ENCODE measurements at places on chromosomes 4 and X.

DNA sequence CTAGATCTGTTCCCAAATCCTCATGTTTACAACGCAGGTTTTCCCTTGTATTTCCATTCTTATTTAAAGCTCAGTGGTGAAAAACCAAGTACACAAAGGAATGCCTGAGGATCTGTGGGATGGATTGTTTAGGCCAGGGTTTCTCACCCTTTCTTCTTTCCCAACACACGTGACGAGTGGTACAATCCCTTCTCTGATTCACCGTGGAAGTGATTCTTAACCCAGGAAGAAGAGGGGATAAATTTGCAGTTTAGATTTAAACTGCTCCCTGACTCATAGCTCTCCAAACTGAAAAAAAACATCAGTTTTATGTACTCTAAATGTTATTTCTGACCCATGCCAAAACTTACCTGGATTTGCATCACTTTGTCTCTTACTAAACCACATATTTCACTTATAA is 17.0 kb downstream of the PAQR3 start:
- no peak for DNase-seq

GRCh38 chr4:116055857-116056827 is 942.7 kb upstream of the NDST4 start:
- no peak for DNase-seq

DNA sequence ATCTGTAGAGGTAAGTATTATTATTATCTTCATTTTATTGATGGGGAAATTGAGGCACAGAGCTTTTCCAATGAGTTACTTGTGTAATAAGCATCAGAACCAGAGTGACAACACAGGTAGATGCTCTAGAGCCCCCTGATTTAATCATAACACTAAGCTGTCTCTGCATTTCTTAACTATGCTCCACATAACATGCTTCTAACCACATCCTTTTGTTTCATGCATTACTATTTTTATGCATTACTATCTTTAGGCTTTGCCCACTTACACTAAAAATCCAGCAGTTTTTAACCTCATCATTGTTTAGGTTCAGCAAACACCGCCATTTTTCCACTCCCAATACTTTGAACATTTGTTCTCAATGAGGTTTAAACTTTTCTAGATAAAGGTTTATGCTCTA is 1900.8 kb upstream of the PCDH10 start:
- no peak for DNase-seq

DNA sequence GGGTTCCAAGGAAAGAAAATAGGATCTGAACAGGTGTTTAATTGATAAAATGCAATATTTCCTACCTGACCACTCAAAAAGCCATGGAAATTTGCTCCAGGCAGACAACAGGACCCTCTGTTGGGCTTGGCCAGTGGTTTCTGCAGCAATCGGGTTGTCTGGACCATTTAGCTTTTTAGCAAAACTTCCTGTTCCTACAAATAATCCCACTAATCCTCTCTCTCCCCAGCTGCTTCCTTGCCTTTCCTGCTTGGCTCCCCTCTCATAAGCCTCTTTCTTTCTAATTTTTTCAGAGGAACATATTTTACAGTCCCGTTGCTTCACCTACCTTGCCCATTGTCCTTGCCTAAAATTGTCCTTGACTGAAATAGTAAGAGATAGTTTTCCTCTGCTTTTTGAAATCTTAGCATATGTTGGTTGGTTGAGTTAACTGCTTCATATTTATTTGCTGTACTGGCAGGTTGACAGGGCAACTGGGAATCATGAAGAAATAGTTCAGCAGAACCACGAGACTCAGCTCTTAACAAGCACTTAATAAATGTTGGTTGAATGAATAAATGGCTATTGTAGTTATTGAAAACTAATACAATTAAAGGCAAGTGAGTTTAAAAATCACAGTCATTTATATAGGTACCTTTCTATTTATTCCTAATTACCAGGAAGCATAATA is 259.8 kb downstream of the KCNIP4 start:
- no peak for DNase-seq

GRCh38 chrX:31165241-31166035 is 93.6 kb upstream of the FTHL17 start:
- no peak for DNase-seq

DNA sequence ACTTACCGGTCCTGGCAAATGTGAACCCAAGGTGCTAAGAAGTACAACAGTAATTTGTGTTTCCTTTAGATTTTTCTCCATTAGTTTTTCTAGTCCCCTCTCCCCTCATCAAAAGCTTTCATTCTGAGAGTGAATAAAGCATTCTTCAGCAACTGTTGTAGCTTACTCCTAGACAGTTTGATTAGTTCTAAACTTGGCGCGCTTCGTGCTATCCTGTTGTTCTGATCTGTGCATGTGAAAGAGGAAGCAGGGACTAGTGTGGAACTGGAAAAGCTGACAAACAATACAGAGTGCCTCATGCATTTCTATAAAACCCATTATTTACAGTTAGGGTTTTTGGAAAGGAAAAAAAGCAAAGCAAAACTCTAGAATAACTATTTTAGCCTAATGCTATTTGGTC is 556.9 kb upstream of the SLIT2 start:
- DNase-seq: no peak

- DNase-seq: no peak
These were observed 1.2 kb downstream of the HHIP start for GRCh38 chr4:144647095-144647561.

- DNase-seq: peak; percentile 19
These were observed 49.5 kb downstream of the PHEX start for GRCh38 chrX:22081475-22082092.

DNA sequence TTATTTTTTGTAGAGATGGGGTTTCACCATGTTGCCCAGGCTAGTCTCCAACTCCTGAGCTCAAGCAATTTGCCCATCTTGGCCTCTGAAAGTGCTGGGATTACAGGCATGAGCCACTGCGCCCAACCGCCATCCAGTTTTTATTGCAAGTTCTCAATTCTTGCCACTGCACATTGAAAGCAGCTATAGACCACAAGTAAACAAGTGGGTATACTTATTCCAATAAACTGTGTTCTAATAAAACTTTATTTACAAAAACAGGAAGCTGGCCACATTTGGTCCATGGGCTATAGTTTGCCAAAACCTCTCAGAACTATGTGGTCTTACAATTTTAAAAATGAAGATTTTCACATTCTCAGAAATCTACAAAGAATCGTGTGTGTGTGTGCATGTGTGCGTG is 313.6 kb upstream of the RASGEF1B start:
- no peak for DNase-seq

GRCh38 chrX:320126-320783 is 1.7 kb upstream of the GTPBP6 start:
- no peak for DNase-seq

GRCh38 chr4:31458813-31459212 is 738.6 kb downstream of the PCDH7 start:
- no peak for DNase-seq

DNA sequence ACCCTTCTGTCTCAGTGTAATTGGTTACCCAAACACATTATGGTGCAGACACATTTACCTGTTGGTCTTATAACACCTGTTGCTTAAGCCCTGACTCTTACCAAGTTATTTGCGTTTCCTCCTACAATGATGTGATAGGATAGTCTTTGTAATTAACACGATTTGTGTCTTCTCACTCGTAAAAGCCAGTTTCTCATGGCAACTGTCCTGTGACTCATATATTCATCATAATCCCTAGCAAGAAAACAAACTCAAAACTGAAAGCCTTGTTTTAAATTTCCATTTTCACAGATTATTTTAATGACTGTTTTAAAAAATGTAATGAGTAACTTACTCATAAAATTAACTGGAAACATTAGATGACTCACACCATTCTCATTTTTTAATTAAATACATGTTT is 495.2 kb downstream of the NLGN4X start:
- no peak for DNase-seq

GRCh38 chrX:129525162-129525561 is 1.9 kb upstream of the SMARCA1 start:
- DNase-seq: no peak

GRCh38 chr4:56958111-56958517 is 19.3 kb downstream of the NOA1 start:
- DNase-seq: no peak

- no peak for DNase-seq
These were observed 69.9 kb downstream of the MFAP3L start for GRCh38 chr4:169956091-169956843.

- no peak for DNase-seq
These were observed 565.1 kb upstream of the NDST4 start for GRCh38 chr4:115678425-115678941.

GRCh38 chr4:56099378-56099786 is 150.6 kb downstream of the CEP135 start:
- no peak for DNase-seq

GRCh38 chr4:147830102-147830463 is 98.2 kb downstream of the ARHGAP10 start:
- DNase-seq: no peak

DNA sequence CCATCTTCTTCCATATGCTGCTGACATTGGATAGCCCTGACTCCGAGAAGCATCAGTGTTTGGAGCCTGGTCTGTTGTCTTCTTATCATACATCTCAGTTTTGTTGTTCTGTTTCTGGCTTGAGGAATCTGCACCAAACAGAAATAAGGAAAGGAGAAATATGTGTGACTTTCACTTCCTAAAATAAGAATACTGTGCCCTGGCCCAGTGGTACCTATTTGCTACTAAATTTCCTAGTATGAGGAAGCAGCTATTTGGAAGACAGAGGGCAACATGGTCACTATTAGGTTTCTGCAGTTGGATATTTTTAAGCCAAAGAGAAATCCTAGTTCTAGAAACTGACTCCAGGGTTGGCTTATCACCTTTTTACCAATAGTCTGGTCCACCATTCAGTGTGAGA is 16.8 kb downstream of the CT47C1 start:
- no peak for DNase-seq

DNA sequence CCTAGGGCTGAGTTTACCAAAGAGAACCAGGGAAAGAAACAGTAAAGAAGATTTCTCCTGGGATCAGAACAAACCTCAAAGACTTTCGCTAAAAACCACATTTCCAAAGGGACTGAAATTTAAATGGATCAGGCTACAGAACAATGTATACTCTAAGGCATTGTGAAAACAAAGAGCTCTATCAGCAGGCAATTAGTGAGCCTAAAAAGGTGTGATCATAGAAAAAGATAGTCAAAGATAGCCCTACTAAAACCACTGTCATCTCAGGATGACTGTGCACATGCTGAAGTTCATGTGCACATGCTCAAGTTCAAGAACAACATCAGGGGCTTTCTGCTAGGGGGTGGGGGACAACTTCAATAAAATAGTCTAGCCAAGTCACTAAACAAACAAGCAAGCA is 12.9 kb upstream of the SMIM10L2A start:
- no peak for DNase-seq

Measured in stimulated activated naive CD8-positive, alpha-beta T cell treated with anti-CD3 and anti-CD28 coated beads, Interleukin-15, amount 100 ng/mL, for 72 hours (primary cell).